Activated CD8-positive, alpha-beta T cell treated with anti-CD3 and anti-CD28 coated beads for 36 hours (primary cell): ENCODE measurements at places on chromosomes 6 and 20.

GRCh38 chr6:87444362-87444761, 28.4 kb upstream of the SLC35A1 start:
- DNase-seq = no peak

DNA sequence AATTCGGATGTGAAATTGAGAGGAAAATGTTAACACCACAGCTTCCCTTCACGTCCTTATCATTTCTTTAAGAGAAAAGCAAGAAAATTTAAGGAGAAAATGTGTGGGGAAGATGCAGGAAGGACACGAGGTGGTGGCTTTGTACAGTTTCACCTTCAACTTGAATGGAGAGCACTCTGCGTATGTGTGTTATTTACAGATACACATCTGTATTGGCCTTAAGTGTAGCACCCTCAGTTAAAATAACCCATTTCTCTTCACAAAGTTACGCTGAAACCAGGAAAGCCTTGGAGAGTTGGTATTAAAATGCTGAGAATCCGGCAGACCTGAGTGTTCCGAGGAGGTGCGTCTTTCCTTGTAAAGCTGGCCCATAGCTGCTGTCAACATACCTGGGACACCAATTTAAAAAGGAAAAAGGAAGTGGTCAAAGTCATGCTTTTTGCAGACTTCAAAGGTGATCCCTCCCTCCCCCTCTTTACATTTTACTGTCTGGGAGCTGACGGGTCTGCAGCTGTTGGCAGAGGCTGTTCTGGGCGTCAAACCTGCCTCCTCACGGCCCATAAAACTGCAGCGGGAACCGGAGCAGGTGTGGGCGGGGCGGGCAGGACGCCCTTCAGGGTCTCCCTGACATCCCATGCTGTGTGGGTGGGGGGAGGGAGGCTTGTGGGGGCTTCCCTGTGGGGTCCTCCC, 61.3 kb upstream of the TBXT start:
- no peak for DNase-seq

- DNase-seq = no peak
Observed at GRCh38 chr6:4287372-4287771, 152.0 kb upstream of the ECI2 start.

DNA sequence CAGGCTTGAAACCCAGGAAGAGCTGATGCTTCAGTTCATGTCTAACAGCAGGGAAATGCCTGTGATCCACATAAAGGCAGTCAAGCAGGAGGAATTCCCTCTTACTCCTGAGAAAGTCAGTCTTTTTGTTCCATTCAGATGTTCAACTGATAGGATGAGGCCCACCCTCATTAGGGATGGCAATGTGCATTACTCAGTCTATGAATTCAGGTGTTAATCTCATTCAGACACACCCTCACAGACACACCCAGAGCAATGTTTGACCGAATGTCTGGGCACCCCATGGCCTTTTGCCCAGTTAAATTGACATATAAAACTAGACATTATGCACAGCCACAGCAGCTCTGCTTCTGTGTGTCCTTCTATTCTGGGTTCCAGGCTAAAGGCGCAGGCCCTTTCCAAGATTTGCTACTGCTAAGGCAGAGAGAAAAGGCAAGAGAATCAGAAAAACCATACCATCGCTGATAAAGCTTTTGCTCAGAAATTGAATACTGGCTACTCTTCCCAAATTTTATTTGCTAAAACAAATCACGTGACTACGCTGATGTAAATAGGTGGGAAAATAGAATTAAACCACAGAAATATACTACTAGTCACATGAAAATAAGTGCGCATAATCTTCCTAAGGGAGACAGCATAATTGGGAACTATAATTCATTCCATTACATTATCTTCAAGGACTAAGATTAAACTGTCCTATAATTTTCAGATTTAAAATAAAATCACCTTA, 625.0 kb upstream of the MAN1A1 start:
- no peak for DNase-seq

GRCh38 chr6:26379292-26379691, 3.6 kb upstream of the BTN2A2 start:
- DNase-seq = no peak

- DNase-seq = no peak
Observed at GRCh38 chr6:44917430-44917829, 410.7 kb upstream of the RUNX2 start.

DNA sequence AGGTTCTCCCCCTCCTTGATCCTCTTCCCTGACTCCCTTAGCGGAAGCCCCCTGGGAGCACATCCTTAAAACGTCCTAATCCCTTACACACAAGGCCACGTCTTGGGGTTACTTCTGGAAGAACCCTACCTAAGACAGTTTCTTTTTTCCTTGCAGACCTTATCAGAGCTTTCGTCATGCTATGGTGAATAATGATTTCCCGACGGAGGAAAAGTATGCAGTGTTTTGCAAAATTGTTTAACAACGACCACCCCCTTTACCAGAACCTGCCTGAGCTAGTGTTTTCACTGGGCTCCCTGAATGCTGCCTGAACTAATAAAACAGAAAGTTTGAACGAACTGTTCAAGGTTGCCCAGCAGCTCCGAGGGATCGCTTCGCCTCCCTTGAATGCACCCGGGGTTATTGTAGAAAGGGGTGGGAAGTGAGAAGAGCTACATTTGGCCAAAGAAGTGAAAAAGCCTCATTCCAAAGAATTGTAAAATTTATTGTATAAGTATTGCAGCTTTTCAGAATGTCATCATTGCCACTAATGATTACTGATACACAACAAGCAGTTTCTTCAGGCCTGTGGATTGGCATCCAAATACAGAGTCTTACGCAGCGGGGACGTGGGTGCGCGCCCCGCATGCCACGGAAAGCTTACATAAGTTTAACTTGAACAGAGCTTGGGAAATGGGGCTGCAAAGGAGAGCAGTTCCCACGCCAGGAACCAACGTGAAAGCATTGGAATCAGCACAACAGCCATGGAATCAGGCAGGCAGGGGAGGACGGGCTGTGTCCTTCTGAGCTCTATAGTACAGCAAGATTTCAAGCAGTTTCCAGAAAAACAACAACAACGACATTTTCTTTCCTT, 27.9 kb upstream of the ZBP1 start:
- DNase-seq = no peak

GRCh38 chr6:53628354-53629119, 37.0 kb downstream of the KLHL31 start:
- DNase-seq = no peak

- DNase-seq = no peak
Observed at GRCh38 chr6:156994215-156995076, 217.3 kb downstream of the ARID1B start.

GRCh38 chr20:18728165-18728869, 85.3 kb upstream of the SCP2D1 start:
- DNase-seq = no peak

- no peak for DNase-seq
Observed at GRCh38 chr6:130583268-130583667, 217.5 kb downstream of the TMEM200A start.

DNA sequence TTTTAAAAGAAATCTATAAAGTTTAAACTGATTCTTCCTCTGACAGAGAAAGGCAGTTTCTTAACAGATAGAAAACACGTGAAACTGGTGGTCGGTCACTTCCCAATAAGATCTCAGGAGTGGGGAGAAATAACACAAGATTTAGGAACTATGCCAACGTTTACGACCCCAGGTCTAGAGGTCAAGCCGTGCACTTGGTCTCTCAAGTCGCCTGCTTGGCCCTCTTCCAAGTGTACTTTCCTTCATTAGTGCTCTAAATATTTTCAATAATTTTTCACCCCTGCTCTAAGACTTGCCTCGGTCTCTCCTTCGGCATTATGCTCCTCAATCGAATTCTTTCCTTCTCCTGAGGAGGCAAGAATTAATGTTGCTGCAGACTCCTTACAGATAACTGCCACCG, 61.7 kb downstream of the TRIM27 start:
- no peak for DNase-seq

- no peak for DNase-seq
Observed at GRCh38 chr20:10539818-10540553, 104.9 kb downstream of the SLX4IP start.

GRCh38 chr6:52299653-52300052, 15.1 kb upstream of the MCM3 start:
- DNase-seq = no peak

DNA sequence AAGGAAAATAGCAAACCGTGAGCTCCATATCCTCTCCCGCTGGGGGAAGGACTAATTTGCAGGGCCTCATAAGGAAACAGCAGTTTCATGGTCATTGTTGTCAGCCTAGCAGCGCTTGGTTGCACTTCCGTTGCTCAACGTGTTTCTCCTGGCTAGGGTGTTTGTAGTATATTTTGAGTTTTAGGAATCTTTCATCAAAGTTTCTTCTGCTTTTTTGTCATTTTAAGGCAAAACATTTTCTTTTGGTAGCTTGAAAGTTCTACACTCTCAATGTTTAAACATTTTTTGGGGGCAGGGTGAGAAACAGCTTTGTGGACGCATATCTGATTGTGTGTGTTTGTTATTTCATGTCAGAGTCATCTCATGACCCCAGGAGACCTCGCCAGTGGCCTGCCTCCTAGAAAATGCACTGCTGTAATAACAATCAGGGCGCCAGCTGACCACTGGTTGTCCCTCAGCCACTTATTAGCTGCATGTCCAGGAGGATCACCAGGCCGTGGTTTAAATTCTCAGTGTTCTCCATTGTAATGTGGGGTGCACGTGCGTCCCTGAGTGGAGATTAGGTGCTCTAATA, 20.6 kb downstream of the JARID2 start:
- peak; percentile 37 for DNase-seq

DNA sequence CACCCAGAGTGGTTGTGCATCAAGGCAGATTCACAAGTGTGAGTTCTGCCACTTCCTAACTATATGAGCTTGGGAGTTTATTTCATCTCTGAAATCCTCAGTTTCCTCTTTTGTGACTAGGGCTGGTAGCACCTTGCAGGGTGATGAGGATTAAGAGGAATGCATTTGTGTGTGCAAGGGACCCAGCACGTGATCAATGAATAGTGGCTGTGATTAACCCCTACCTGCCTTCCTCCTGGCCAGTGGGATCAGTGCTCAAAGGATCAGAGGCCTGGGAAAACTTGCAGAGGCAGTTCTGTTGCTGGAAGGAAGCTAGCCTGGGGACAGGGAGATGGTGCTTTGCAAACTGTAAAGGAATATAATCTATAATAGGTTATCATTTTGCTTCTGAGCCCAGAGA, 7.3 kb downstream of the SDC4 start:
- DNase-seq = no peak

DNA sequence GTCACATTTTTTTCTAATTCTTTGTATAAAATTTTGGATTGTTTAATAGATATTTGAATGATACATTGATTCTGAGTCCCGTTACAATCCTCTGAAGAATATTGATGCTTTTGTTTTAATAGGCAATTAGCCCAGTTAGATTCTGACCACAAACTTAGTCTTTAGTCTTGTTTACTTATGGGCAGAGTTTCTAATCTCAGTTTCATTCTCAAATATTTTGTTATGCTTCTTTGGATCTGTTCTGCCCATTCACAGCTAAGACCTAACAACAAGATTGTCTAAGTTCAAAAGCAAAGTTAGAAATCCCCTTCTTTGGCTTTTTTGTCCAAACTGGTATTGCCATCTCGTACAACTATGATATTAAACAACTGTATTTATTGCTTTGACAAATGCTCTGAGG, 58.0 kb downstream of the TBXT start:
- no peak for DNase-seq

DNA sequence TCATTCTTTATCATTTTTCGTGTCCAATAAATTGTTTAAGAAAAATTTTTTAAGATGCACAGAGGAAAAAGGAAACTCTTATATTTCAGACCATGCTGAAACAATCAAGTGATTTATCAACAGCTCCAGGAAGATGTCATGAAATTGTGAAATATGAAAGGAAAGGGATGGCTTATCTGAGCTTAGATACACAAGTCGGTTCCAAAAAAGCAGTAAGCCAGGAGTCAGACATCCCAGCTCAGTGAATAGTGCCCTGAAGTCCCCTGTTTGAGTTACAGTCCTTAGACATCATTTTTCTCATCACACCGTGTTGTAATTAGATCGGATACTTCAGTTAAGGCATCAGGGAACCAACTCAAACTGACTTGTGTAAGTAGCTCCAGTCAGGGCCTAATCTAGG, 91.0 kb upstream of the SSTR4 start:
- no peak for DNase-seq

DNA sequence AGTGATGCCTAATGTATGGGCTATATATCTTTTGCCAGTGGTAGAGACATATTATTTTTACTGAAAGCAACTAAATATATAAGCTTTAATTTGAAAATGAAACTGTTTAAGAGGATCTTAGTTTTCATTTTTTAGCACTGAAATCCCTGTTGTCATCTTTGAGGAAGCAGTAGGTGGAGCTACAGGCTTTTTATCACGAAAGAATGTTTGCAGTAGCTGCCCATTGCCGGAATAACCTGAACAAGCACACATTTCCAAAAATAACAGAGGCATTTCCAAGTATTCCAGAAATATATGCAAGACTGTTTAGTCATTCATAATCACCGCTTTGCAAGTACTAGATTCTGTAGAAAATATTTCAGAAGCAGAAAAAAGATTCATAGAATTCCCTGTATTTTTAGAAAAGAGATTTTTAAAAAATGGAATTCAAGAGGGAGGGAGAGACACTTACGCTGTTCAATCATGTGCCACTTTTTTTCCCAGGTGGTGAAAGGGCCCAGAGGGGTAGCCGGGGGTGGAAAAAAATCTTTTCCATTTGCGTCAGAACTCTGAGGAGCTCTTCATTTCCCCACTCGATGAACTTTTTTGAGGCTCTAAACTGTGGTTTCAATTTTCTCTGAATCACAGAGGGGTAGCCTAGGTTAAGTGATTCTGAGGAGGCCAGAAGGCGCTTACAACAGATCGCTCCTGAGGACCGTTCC, 142.5 kb upstream of the FERMT1 start:
- no peak for DNase-seq

- DNase-seq = no peak
Observed at GRCh38 chr6:125220712-125221111, 67.1 kb downstream of the TPD52L1 start.

- peak; percentile 63 for DNase-seq
Observed at GRCh38 chr20:37534401-37535157, 6.9 kb upstream of the BLCAP start.

DNA sequence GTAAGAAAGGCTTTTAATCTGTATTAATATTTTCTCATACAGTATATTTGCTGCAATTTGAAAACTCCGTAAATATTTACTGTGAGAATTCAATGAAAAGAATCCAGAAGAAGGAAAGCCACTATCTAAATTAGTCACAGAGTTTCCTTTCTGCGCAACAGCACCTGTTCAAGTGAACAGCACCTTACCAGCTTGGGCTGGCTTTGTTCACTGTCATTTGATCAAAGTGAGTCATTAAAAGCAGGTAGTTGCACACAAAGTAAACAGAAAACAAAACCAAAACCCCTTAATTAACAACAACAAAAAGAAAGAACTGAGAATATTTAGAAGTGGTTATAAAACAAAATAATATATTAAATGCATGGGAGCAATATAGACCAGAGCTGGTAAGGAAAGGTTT, 12.8 kb downstream of the SMLR1 start:
- DNase-seq = no peak

DNA sequence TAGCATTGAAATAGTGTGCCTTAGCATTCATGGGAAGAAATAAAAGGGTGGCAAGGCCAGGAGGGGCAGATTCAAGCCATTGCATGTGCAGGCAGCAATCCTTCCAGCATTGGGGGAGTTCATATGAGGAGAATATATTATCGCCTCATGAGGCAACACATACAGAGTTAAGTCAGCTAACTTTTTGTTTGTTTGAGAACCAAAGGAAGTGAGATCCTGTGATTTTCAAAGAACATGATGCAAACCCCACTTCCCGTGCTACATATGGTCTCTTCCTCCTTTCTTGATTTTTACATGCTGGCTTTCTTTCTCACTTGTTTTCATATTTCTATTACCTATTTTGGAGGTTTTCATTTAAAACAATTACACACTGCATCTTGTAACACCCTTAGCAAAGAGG, 579.7 kb upstream of the ARID1B start:
- DNase-seq = peak; percentile 6
